Stimulated activated CD4-positive, alpha-beta T cell treated with anti-CD3 and anti-CD28 coated beads, Interleukin-2, amount 100 ng/mL, for 24 hours (primary cell): ENCODE measurements at places on chromosomes 16 and 17.

DNA sequence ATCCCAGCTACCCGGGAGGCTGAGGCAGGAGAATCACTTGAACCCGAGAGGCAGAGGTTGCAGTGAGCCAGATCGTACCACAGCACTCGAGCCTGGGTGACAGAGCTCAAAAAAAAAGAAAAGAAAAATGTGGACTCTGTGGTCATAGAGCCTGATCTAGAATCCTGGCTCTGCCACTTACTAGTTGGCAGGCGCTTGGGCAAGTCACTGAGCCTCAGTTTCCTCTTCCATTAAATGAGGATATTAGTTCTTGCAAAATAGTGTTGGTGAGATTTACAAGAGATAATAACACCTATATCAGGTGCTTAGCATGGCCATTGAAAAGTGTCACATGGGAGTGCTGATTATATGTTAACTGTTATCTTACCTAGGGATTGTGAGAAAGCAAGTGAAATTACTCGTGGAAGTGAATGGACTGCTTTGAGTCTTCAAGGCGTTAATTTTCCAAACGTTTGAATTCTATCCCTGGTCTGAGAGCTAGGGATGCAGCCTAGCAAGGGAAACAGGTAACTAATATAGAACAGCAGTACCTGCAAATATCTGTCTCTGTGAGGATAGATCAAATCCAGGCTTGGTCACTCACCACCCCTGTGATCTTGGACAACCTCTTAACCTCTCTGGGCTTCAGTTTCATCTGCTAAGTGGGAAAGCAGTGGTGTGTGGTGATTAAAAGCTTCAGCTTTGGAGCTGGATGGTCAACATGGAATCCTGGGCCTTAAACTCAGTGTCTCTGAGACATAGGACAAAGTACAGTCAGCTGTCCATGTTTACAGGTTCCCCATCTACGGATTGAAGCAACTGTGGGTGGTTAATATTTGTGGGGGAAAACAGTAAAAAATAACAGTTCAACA, 953 bp upstream of the NSMCE1 start:
- DNase-seq: no peak

GRCh38 chr17:7211491-7212273, 8.0 kb downstream of the DLG4 start:
- DNase-seq: no peak

GRCh38 chr17:34637041-34637547, 57.7 kb downstream of the TMEM132E start:
- DNase-seq: no peak

- DNase-seq: no peak
These were observed 226.6 kb upstream of the ASIC2 start for GRCh38 chr17:33519692-33520091.
